ENCODE measurements at places on chromosomes 4 and X.

DNA sequence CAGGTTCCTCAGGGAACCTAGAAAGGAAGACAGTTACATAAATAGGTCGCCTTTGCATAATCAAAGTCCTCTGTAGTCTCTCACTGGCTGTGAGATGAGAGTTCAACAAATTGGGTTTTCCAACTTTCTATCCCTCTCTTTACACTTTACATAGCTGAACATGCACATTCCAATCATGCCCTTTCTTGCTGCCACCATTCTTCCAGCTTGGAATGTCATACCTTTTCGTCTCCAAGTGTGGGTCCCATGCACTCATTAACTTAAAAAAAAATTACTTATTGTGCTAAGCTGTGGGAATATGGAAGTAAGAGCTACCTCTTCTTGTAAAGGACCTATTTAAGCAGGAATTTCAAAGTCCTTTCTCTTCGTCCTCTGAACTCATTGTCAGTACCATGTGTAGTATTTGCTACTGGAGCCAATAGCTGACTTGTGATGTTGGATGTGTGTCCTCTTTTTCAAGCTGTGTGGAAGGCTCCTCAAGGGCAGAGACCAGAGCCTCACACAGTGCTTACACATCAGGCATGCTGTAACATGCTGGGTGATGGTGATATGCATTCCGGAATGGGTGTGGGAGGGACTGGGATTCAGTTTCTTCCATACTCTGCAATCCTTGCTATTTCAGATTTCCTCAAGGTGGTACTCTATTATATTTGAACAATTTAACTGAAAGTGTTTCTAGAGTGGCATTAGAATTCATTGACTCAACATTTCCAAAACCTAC lies 7.1 kb downstream of the ENOPH1 start:
- no peak for DNase-seq

GRCh38 chrX:18891548-18891945 lies 92.4 kb downstream of the PHKA2 start:
- no peak for DNase-seq

DNA sequence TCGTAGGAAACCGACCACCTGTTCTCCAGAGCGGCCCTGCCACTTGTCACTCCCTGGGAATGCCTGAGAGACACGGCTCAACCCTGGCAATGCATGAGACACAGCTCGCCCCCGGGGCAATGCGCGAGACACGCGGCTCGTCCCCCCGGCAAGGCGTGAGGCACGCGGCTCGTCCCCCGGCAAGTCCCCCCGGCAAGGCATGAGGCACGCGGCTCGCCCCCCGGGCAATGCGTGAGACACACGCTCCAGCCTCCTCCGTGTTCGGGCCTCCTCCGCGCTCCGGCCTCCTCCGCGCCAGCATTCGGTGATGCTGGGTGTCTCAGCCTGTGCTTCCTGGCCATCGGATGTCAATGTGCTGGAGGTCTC lies 27.5 kb upstream of the CPLX1 start:
- DNase-seq: peak; percentile 11

DNA sequence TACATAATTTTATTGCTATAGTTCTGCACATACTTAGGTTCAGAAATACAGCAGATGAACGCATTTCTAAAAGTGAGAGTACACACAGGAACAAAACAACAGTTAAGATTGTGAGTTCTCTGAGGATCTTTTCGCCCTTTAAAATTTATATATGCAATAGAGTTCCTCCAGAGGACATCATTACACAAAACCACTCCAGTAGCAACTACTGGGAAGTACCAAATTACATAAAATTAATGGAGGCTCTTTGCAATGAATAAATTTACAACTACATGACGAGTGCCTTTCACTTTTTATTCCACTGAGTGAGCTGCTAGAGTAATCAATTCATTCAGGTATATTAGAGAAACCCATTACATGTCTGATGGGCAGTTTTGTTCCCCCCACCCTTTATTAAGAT lies 107.2 kb downstream of the PPP3CA start:
- no peak for DNase-seq

DNA sequence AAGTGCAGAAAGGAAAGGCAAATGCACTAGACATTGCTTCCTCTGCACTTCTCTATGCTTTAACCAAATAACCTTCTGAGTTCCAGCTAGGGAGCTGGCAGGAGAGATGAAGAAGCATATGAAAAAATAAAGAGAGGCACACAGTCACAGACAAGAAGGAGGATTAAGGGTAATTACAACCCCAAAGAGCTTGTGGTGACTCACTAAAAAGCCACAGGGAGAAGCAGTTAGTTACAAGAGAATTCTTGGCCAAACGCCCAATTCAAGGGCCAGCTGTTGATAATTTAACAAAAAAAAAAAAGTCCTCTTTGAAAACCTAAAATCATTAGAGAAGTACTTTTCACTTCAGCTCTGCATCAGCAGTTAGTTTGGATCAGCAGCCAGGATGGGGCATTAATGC lies 478.0 kb downstream of the KCNIP4 start:
- DNase-seq: no peak

- DNase-seq: peak; percentile 31
Measured at GRCh38 chr4:86452924-86453531, 93.2 kb upstream of the MAPK10 start.

Measured in left cardiac atrium (tissue), 4 donors.